ENCODE measurements at places on chromosomes 3 and 15.

GRCh38 chr3:185988080-185988815 lies 50.4 kb upstream of the TRA2B start:
- no peak for DNase-seq

DNA sequence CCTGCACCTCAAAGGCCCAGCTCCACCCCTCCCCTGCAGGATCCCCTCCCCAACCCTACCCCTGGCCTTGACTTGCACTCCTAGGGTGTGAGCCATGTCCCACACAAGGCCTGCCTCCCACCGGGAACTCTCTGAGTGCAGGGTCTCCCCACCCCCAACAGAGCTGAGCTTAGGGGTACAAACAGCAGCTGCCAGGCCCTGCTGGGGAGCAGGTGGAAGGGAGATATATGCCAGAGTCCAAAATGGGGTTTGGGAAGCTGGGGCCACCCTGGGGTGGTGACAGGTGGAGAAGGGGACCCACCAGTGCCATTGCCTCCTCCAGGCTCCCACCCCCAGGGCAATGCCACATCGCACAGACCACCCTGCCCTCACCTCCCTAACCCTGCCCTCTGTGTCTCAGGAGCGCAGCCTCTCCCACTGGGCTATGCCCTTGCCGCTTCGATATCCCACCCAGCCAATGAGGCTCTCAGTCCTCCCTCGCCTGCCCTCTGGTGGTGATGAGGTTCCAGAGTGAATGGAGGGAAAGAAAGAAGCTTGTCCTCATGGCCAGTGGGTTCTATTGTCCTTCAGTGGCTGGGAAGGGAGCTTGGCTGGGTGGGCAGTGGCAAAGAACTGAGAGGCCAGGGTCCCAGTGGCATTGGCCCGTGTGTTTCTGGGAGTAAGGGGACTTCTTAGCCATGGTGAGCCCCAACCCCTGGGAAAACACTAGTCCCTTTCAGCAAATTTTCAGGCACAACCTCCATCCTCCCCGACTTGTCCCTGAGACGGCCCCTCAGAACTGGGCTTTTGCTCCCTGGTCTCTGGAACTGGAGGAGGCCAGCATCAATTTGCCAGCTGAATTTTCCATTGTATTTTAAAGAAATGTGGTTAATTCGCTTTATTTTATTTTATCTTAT lies 46.8 kb downstream of the CYP11A1 start:
- no peak for DNase-seq

DNA sequence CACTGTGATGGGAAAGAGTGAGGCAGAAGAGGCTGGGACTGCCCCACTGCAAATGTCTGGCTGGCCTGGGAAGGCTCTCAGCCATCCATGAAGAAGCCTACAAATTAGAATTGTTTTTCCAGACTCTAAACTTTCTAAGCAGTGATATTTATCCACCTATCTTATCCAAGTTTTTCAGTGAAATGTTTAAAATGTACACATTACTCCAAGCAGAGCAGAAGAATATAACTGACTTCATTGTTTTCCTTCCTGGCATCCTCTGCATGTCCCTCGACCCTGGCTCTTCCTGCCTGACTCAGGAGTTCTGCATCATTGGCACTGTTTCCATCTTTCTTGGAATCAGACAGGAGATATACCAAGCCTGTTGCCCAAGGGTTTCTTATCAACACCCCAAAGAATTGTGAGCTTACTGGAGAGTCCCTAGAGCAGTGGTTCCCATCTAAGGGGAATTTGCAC lies 401.5 kb upstream of the PROK2 start:
- DNase-seq = no peak

DNA sequence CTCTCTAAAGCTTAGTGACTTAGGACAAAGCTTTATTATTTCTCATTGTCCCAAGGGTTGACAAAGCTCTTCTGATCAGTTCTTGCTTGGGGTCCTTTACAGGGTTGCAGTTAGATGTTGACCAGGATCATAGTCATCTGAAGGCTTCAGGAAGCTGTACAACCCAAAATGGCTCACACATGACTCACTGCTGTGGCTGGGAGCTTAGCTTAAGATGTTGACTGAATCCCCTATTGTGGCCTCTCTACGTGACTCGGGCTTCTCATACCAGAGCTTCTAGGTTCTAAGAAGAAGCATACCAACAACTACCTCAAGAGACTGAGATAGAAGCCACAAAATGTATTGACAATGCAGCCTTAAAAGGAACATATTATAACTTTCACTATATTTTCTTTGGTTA lies 569.6 kb upstream of the ROBO2 start:
- DNase-seq = no peak

DNA sequence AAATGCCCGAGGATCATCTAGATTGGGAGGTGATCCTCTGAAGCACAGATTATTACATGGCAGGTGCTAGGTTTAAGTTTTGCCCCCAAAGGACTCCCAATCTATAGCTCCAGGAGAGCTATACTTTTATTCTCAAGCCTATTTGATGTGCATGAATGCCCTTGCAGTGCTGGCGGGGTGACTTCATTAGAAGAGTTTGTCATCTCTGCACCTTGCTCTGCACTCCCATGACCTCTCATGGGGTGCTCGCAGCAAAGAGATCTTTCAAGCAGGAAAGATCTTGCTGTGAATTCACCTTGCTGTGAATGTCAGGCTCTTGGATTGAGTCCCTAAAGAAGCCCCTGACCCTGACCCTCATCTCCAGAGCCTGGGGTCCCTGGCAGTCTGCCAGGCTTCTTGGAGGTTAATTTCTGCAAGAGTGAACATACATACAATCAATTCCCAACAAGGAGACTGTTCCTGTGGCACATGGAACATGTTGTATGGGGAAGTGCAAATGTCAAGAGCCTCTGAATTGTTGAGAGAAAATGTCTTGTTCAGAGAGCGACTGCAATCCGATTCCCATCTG lies 45.9 kb downstream of the FAM43A start:
- DNase-seq = no peak

DNA sequence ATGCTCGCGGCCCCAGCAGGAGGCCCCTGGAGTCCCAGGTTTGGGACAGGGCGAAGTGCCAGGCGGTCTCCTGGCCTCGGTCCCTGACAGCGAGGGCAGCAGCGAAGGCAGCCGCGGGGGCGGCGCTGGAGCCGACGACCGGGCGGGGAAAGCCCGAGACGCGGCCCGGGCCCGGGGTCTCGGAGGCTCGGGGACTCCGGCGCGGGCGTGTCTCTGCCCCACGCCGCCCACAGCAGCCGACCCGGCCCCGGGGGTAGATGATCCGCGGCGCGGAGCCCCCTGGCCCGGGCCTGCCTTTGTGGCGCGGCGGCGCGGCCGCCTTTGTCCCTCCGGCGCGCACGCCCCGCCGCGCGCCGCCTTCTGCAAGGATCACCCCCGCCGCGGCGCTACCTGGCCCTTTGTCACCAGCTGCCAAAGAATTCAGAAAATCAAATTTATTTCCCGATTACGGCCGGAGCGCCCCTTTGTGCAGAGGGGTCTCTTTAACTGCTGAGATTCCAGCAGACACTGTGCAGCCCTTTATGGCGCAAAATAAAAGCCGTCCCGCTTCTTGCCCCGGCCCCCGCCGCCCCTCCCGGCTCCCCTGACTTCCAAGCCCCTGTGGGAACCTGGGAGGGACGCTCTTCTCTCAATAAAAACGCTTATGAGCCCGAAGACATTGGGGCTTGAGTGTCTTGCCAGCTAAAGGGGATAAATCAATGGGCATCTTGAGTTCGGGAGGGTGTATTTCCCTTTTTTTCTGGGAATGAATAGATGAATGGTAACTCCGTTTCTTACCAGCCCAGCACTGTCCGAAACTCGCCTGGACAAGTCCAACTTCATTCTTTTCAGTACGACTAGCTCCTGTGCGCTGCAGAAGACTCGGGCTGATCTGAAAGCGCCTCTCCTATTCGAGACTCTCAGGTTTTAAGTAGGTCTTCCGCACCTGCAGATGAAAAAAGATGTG lies 68.4 kb downstream of the HES1 start:
- DNase-seq = no peak

DNA sequence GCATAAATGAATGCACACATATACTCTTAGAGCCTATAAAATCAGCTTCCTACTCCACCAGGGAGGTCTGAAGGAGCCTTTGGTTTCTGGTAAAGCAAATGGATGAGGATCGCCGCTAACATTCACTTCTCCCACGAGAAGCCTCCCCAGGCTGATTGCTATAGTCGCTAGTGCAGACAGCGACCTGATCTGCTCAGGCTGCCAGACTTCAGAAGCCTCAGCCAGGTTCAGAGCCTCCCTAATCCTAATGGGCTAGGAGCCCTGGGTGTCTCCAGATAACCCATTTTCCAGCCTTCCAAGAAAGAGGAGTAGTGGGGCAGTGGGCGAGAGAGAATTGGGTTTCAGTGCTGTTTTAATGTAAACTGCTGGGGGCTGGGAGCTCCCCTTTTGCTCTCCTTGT lies 35.4 kb downstream of the TPM1 start:
- no peak for DNase-seq

DNA sequence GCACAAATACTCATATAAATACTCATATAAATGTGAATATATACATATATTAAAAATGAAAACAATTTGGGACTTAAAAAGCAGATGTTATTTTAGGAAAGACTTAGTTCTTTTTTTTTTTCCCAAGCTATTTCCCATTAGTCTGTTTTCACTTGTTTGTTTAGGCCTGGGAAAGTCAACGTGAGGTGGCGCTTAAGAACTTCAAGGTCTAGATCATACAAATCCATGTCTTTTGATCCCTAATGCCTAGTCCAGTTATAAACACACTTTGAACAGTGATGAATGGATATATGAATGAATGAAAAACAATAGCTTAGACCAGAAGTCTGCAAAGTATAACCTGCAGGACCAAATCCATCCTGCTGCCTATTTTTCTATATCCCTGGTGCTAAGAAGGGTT lies 224.5 kb downstream of the CGGBP1 start:
- no peak for DNase-seq

Measured in frontal cortex (tissue), 4 donors.